ENCODE measurements at places on chromosomes 3 and 15. TPM values are rescaled to one million over a fixed set of nuclear protein-coding genes. Genes with fewer than 3 reads are reported as not detected.

TAGLN3 gene
- 3.2 TPM for polyA plus RNA-seq

NCK1 gene
- 51.7 TPM for polyA plus RNA-seq

SMCO1 gene
- polyA plus RNA-seq = not detected

TMCO5A gene
- not detected for polyA plus RNA-seq

Data from left renal cortex interstitium (tissue), 4 donors.